ENCODE measurements at places on chromosomes 11 and 22.

GRCh38 chr11:110077831-110078325 lies 15.3 kb upstream of the ZC3H12C start:
- no peak for DNase-seq

- DNase-seq = no peak
These were observed 77.0 kb downstream of the MICAL2 start for GRCh38 chr11:12187399-12187798.

DNA sequence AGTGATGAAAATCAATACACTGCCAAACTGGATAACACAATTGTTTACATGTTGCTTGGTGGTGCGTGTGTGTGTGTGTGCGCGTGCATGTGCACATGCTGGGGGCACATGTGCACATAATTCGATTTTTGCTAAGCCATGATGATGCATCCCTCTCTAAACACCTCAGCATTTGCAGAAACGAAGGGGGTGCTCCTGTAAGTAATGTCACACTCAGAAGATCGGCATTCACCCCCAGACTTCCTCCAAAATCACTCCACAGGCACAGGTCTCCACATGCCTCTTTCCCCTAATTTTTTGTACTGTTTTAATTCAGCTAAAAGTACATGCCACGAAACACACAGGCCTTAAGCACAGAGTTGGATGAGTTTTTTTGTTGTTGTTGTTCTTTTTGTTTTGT lies 341.5 kb downstream of the SHANK2 start:
- no peak for DNase-seq

DNA sequence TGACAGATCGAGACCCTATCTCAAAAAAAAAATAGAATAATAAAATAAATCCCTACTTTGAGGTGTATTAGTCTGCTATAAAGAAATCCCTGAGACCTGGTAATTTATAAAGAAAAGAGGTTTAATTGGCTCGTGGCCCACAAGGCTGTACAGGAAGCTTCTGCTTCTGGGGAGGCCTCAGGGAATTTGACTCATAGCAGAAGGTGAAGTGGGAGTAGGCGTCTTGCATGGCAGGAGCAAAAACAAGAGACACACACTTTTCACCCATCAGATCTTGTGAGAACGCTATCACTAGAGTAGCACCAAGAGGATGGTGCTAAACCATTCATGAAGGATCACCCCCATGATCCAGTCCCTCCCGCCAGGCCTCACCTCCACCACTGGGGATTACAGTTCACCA lies 29.2 kb downstream of the CDPF1 start:
- no peak for DNase-seq

- DNase-seq = no peak
These were observed 57.5 kb downstream of the ANO1 start for GRCh38 chr11:70135625-70136059.

DNA sequence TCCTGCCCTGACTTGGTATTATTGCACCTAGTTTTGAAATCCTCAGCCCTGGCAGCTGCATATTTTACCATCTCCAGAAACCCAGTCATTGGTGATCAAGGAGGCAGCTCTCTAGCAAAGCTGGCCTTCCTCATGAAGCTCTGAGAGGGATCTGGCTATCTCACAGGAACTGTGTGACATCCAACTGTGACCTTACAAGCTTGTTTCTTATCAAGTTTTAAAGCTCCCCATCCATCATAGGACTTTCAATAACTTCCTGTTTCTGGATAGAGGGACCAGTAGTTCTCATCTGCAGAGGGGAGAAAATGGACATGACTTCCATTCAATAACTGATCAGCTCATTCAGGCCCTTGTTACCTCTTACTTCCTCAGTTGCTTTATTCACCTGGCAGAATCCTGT lies 18.2 kb downstream of the CALCA start:
- no peak for DNase-seq

- no peak for DNase-seq
These were observed 23.5 kb downstream of the DRICH1 start for GRCh38 chr22:23608583-23608982.

- DNase-seq = no peak
These were observed 16.5 kb upstream of the CECR2 start for GRCh38 chr22:17352798-17353197.

DNA sequence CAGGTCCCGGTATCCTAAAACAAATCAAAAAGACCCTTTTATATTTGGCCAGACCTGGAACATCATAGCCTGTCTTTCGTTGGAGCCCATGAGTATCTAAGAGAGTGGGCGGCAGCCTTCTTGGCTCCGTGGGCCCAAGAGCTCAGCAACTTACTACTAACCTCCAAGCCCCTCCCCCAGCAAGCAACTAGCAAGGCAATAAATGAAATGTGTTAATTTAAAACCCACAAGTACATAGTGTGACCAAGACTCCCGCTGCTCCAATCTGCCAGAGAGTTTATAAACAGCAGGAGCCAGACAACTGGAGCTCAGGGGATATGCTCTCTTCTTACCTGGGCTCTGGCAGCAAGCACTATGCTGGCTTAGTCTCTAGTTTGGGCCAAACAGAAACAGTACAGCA lies 40.8 kb upstream of the CYP2D6 start:
- DNase-seq = no peak

DNA sequence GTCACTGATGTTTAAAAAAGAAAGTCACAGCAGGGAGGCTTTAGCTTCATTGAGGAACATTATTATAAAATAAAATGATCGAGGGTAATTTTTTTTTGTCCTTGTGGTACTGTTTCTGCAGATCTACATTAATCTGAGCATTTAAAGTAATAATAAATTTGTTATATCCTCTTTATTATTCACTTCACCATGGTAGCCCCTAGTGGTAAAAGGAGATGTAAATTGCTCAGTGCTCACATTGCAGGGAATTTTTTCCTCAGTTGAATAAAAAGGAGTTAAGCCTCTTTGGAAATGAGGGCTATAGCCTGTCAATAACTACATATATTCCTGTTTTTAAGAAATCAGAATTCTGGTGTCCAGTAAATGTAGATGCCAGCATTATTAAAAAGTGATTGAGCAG lies 99.7 kb upstream of the VPREB1 start:
- no peak for DNase-seq

GRCh38 chr11:47714554-47715081 lies 551 bp downstream of the AGBL2 start:
- DNase-seq = no peak

DNA sequence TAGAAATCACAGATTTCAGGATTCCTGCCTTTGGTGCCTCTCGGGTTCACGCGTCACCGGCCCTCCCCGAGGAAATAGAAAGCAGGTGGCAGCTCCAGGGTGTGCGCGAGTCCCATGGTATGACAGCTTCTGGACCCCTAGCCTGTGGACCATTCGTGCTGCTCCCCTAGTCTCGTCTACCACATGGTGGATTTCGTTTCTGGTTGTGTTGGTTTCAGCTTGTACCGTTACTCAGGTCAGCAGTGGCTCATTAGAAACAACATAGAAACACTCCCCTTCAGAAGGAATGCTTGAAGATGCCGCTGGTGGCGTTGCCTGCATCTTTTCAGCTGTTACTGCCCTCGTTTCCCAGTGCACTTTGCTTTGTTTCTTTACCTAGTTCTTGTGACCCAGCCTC lies 700 bp downstream of the TTC17 start:
- no peak for DNase-seq

- no peak for DNase-seq
These were observed 60.7 kb upstream of the ALKBH3 start for GRCh38 chr11:43819926-43820325.

GRCh38 chr22:31943206-31943977 lies 943 bp upstream of the YWHAH start:
- no peak for DNase-seq

- DNase-seq = no peak
These were observed 267.2 kb downstream of the RAB38 start for GRCh38 chr11:87908086-87908485.

DNA sequence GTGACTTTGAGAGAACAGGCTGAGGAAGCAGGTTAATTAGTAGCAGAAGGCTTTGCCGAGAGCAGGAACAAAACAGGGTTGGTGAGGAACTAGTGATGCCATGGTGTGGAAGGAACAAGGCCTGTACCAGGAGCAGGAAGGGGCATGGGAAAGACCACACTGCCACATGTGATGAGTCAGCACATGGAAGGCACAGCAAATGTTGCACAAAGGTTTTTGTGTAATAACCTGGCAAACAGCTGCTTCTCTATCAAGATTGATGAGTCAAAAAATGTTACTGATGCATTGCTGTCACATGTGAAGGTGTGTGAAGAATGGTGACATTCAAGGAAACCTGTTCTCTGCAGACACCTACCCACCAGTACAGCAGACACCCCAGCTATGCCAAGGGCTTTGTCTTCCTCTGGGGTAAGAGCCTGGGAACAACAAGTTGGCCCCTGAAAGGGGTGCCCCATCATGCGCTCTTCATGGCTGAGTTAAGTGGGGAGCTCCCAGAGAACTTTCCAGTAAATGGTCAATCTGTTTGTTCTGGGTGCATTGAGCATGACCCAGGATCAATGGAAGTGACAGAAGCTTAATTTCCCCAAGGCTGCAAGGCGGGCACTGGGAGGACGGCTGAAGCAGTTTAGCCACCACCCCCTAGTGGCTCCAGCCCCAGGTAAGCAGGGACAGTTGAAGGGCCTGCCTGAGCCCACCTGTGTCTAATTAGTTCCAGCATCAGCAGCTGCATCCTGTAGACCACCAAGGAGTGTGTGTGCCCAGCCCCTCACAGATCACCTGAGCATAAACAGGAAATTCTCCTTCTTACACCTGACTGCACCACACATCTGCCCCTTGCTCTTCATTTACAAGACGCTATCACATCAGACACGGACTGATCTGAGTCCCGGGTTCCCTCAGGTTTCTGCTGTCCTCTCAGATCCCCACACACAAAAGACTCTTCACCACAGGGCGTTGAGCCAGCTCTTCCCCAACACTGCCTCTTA lies 47.6 kb downstream of the GGTLC2 start:
- no peak for DNase-seq

GRCh38 chr11:72624496-72625201 lies 49.6 kb downstream of the PDE2A start:
- DNase-seq = no peak

- no peak for DNase-seq
These were observed 9.0 kb downstream of the CLPB start for GRCh38 chr11:72425053-72425980.

DNA sequence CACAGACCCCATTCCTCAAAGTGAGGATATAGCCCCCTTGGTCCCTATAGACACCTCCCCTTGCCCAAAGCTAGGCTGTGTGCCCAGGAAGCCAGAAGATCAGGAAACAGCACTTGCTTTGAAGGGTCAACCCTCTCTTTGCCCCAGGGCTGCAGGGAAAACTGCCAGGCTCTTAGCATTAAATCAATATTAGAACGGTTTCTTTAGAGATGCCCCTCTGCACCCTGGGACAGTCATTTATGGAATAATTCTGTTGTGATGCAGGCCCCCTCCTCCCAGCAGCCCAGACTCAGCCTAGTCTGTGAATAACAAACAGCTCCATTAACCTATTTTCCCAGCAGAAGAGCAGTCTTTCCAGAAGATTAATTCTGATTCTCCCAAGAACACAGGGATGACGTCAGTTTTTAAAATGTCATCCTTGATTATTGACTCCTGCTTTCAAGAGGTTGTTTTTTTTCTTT lies 11.6 kb upstream of the CAPN5 start:
- DNase-seq = no peak

DNA sequence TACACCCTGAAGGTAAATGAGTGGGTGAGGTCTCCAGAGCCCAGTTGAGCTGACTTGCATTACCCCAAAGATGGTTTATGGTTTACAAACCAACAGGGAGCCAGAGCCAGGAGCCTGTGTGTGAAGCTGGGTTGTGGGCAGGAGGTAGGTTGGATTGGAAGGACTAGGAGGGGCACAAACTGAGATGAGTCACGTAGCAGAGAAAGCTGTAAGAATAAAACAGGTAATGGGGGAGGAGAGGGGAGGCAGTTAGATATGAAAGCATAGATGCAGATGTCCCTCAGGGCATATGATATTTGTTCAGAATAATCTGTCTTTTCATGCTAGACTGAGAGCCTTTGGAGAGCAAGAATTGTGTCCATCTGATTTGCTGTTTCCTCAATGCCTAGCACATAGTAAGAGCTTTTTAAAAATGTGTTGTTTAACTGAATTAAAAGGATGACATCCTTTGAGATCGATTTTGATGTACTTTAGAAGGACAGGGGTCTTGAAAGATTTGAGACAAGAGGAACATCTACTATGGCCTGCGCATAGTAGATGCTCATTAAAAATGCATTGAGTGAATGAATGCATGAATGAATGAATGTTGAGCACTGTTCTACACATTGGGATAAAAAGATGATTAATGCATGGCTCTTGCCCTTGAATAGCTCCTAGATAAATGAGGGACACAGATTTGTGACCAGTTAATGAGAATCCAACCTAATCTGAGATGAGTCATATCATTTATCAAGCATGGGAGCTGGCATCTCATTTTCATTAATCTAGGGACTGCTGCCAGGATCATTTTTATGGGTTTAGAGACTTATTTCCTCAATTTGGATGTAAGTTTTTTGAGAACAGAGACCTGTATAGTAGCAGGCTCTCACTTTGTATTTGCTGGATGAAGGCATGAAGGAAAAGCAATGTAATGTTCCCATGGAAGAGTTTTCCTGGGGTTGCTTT lies 175.8 kb upstream of the BDNF start:
- no peak for DNase-seq

DNA sequence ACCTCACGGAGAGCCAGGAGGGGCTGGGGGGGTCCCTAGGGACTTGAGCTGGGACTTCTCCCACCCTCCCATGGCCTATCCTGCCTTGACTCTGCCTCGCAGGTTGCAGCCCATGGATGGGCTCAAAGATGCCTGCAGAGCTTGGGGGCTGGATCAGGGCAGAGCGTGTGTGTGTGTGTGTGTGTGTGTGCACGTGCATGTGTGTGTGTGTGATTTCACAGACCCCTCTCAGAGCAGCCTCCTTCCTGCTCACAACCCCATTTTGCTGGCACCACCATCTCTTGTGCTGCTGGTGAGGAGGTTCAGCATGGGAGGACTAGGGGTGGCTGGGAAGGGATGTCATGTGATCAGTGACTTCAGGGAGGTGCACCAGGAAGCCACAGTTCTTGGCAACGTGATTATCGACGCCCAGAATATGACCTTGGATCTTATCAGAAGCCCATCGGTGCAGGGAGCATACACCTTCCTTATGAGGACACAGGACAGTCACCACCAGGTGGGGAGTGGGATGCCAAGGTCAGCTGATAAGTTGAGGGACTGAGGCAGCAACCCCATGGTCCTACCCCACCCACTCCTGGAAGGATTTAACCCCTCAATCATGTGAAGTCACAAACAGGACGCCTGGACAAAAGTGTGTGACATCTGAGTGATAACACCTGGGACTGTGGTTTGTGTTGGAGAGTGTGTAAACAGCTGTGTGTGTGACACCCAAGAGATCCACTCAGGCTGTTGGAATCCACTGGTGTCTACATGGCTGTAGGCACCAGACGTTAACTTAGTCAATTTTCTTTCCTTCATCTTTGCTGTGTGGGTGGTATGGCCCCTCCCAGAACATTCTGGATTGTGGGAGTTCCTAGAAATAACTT lies 1.8 kb upstream of the NAALADL1 start:
- no peak for DNase-seq

- no peak for DNase-seq
These were observed 799 bp downstream of the CCDC88B start for GRCh38 chr11:64340671-64341335.

- DNase-seq = peak; percentile 52
These were observed 10.8 kb upstream of the SLC35C1 start for GRCh38 chr11:45794169-45794568.

GRCh38 chr11:76288166-76288980 lies 82.1 kb upstream of the WNT11 start:
- DNase-seq = no peak

Measured in vagina (tissue), 2 donors.